AG04449 (cell line): ENCODE measurements at places on chromosomes 11 and 22.

GRCh38 chr22:19476023-19476422 lies 3.0 kb downstream of the UFD1 start:
- DNase-seq, result no peak

- DNase-seq, result no peak
Measured at GRCh38 chr11:44764583-44764982, 37.8 kb downstream of the TSPAN18 start.

- no peak for DNase-seq
Measured at GRCh38 chr11:118241764-118242098, 10.4 kb downstream of the MPZL3 start.

DNA sequence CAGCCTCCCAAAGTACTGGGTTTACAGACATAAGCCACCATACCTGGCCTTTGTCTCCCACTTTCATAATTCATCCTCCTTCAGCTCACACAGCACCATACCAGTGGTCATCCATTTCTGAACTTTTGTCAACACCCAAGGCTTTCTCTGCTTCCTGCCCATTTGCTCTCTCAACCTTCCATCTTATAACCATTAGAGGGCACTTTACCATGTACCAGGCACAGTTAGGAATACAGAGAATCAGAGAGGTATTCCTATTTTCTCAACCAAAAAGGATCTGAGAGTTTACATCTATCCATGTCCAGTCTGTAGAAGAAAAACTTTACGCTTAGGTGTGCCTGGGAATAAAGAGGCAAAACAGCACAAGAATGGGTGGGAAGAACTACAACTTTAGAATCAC lies 397.6 kb downstream of the BUD13 start:
- no peak for DNase-seq

- DNase-seq, result no peak
Measured at GRCh38 chr11:36390963-36391471, 94.9 kb downstream of the PRR5L start.

DNA sequence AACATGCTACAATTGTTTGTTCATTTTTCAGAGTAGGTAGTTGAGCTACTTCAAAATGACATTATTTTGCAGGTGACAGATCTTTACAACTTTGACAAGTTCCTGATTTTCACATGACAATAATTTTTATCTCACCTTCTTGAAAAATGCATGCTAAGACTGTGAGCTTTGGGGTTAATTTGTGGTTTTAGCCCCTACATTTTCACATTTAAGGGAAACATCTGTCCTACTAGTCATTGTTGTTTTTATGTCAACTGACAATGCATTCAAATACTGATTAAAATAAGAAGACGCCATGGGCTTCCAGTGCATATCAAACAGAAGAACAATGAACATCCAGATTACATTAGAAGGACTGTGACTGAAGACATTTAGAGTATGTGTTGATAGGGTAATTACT lies 1470.8 kb upstream of the TENM4 start:
- DNase-seq, result no peak

DNA sequence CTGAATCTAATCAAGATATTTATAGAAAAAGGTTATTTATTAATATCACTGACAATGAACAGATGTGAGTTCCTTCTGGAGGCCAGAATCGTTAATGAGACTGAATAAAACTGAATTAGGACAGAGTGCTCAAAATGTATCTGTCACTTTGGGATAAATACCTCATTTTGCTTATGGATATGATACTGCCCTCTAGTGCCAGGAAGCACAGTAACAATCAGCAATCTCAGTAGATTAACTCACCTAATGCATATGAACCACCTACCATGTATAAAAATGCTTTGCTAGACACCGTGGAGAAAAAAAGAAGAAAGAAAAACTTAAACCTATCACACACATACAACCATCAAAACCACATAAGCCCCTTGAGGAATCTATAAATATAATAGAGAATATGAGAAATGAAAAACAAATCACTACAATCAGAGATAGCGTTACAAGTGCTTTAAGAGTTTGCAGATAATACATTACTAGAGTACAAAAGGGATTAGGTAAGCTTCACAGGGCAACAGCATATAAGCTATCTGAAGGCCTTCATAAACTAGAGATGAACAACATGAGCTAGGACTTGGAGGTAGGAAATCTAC lies 117.4 kb downstream of the SGSM3 start:
- no peak for DNase-seq

GRCh38 chr11:69152733-69153421 lies 2.9 kb upstream of the SMIM38 start:
- no peak for DNase-seq
